ENCODE measurements at places on chromosomes 1 and 21.

DNA sequence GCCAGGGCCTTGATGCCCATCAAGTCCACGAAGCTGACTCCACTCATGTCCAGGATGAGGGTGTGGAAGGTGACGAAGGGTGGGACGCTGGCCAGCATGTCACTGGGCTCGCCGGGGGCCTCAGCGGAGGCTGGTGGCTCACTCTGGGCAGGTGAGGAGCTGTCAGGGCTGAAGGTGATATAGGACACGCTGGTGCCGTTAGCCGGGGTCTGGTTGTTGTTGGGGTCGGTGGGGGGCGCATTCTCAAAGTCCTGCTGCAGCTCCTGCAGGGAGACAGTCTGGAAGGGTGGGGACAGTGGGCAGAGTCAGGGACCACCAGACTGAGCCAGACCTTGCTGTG lies 21.7 kb downstream of the SLC26A9 start:
- DNase-seq, result no peak

- no peak for DNase-seq
These were observed 31.8 kb upstream of the ZNF644 start for GRCh38 chr1:91053630-91054029.

DNA sequence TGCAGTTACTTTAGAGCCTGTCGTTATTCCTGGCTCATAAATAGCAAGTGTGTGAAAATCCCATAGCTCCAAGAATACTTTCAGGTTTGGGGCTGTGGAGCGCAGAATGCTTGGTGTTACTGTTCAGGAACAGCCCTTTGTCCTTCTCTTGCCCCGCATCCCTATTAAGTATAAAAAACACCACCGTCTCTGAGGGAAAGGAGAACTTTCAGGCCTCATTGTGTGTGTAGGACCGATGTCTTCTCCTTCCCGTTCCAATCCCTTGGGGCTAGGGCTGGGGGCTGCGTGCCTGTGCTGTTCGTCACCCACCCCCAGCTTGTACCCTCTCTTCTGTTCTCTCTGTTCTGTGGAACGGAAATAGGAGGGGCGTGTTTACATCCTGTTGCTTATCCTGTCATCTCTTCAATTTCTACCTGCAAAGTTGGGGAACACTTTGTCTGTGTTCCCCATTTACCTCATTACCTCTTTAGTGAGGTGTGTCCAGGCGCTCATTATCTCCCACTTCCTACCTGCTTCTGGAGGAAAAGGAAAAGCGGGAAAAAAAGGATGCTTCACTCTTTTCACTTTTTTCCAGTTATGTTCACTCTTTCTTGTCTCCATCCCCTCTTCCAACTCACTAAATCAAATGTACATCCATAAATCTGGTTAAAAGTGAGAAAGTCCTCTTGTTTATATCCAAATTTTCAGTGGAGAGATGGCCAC lies 788 bp upstream of the TXNIP start:
- peak; percentile 62 for DNase-seq

DNA sequence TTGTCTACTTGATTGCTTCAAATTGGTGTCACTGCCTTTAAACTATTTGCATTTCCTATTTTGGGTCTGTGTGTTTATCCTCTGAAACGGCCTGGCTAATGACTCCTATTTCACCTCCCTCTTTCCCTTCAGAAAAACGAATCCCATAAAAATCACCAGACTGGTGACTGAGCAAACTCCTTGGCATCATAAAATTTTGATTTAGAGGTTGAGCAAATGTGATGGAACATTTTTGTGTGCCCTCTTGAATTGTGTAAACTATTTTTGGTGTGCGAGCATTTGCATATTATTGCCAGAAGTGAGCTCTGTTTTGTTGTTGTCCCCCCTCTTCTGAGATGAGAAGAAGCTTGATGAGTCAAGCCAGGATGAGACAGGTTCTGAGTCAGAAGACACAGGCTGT lies 316.1 kb downstream of the AJAP1 start:
- no peak for DNase-seq

DNA sequence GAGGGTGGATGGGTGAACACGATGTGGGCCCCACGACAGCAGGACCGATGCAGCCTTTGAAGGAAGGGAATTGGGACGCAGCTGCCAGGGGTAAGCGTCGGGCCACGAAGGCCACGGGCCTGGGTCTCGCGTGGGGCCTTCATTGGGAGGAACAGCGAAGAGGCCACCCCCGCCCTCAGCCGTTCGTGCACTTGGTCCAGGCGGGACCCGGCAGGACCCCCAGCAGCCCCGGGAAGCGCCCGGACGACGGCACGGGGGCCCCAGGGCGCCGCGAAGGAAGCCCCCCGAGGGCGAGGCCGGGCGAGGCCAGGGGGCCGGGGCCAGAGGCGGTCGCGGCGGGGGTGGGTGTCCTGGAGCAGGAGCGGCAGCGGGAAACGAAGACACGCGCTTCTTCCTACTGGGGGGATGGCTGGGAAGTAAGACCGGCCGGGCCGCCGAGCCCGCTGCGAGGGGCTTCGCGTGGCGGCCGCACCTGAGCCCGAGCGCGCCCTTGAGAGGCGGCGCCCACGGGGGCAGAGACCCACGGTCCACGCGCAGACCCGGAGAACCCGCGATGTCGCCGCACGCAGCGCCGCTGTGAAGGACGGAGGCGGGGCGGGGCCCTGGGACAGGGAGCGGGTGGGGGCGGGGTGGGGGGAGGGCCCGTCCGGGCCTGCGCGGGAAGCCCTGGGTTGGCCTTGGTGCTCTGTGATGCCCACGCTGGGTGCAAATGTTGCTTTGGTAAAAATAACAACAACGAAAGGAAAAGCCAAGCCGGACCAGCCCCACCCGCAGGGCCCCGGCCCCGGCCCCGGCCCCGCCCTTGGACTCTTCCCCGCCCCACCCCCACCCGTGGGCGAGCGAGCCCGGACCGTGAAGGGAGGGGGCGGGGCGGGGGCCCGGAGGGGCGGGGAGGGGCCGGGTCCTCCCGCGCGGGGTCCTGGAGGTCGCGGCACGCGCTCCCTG lies 56.0 kb upstream of the ADARB1 start:
- no peak for DNase-seq

- DNase-seq, result no peak
These were observed 3.3 kb upstream of the CAPN9 start for GRCh38 chr1:230743899-230744298.

Measured in activated T-cell treated with anti-CD3 and anti-CD28 coated beads, Interleukin-2, amount 50 U/mL, for 72 hours (primary cell).